ENCODE measurements at places on chromosomes 13 and 19.
A peak's percentile ranks its signal among the peaks of the same experiment; 100 is the strongest.

- no peak for DNase-seq
Observed at GRCh38 chr13:24625870-24626849, 54.0 kb upstream of the ATP12A start.

DNA sequence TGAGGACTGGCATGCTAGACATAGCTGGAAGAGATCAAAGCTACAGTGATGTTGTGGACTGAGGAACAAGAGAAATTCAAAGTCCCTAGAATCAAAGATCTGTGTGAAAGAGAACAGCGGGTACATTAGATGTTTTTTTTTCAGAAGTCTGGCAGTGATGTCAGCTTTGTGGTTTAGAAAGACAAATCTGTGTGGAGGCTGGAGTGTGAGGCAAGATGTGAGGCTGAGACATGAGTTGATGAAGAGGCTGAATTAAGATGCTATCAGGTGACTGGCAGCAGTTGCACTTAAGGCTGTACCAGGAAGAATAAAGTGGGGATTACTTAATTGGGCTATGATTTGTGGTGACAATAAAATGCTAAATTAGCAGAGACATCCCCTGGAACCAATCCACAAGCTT is 46.5 kb downstream of the DNAJC3 start:
- DNase-seq: no peak

DNA sequence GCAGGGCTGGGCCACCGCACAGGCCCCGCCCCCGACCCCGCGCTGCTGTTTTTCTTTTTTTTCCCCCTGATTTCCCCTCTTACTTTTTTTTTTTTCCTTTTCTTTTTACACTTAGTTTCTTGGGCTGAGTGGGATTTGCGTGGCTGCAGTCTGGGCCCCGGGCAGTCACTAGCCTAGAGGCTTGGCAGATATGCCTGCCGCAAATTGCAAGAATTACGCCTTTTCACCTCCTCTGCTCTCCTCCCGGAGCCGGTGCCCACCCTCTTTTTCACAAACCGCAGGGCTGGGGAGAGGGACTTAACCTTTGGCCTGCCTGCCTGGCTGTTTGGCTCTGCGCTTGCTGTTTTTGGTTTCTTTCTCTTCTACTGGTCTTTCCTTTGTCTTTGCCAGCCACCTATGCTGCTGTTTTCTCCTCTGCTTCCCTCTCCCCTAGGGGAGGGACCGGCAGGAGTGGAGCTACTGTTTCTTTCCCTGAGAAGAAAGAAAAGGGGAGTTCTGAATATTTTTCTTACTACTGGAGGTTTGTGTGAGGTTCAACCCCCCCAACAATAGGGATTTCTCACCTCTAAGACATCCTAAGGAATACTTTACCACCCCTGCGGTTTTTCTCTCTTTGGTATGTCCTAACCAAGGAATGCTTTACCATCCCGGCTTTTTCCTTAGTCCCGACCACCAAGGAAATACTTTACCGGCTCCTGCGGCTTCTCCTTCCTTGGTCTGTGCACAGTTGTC is 11.0 kb downstream of the ZNF552 start:
- DNase-seq: no peak

GRCh38 chr19:6278740-6279619 is 795 bp downstream of the MLLT1 start:
- no peak for DNase-seq

- no peak for DNase-seq
Observed at GRCh38 chr19:7391218-7391670, 42.5 kb downstream of the ARHGEF18 start.

DNA sequence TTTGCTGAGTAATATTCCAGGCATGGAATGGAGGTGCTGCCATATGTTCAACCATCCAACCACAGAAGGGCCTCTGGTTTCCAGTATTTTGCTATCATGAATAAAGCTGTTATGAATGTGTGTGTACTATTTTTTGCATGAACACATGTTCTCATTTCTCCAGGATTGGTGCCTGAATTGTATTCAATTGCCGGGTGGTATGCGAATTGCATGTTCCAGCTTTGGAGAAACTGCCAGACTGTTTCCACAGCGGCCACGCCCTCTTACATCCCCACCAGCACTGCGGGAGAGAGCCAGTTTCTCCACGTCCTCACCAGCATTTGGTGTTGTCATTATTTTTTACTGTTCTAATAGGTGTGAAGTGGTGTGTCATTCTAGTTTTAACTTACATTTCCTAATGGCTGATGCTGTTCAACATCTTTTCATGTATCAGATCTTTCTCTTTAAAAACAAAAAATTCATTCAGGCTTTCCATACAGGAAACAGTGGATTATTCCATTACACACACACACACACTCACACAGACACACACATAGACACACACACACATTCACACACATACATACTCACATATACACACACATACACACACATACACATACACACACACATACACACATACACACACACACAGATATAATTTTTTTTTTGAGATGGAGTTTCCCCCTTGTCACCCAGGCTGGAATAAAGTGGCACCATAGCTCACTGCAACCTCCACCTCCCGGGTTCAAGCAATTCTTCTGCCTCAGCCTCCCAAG is 154.1 kb downstream of the PTPRS start:
- DNase-seq: no peak

- DNase-seq: no peak
Observed at GRCh38 chr19:32813862-32814425, 55.6 kb downstream of the SLC7A9 start.

DNA sequence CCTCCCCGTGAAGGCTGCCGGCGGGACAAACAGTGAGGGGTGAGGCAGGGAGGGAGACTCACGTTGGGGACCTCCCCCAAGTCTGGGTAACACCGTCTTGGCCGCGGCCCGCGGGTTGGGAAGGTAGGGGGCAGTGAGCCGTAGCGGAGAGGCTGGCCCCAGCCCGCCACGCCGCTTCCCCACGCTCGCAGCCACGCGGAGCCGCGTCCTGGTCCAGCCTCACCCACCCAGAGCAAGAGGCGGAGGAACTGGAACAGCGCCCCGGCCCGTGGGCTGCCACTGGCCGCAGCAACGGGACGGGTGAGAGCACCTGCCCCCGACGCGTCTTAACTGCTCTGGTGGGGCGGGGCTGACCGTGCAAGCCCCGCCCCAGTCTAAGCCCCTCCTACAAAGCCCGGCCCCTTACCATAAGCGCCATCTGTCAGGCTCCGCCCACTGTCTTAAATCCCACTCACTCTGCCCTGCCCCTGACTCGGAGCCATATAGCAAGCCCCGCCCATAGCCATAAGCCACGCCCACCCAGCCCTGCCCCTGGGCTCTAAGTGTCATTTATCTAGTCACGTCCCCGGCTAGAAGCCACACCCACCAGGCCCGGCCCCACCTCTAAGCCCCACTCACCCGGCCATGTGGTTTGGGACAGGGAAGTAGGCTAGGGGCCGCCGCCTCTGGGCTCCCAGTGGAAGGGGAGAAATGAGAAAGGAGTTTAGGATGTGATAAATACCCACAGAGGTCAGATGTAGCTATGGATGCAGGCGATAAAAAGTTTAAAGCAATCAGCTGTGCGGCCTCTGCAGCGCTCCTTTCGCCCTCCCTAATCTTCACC is 2.1 kb upstream of the CCL25 start:
- DNase-seq: peak; percentile 95

- DNase-seq: no peak
Observed at GRCh38 chr19:40238775-40239174, 12.3 kb upstream of the CCNP start.

GRCh38 chr19:45097776-45098520 is 5.0 kb downstream of the PPP1R37 start:
- no peak for DNase-seq

- DNase-seq: no peak
Observed at GRCh38 chr19:40658031-40658430, 32.4 kb downstream of the NUMBL start.

DNA sequence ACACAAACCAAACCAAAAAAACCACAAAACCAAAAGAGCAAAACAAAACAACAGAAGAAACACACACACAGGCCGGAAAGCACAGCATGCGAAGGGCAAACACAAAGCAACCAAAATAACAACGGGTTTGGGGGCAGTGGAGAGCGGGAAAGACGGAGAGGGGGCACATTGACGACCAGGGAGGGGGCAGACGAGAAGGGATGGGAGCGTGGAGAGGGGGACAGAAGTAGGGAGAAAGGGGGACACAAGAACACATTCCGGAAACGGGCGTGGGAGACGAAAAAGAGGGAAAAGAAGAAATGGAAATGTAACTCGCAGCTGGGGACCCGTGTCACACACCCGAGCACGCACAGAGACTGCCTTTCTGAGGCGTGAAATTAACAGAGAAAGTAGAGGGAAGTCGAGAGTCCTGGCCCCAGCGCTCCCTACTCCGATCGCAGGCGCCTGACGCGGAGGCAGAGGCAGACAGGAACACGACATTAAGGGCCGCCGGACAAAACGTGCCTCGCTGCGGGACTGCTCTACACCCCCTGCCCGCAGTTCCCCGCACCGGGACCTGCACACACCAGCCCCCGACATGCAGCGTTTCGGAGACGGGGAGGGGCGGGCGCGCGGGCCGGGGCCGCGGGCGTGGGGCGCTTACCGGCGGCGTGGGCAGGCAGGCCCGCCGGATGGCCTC is 652 bp downstream of the POU4F1 start:
- no peak for DNase-seq

DNA sequence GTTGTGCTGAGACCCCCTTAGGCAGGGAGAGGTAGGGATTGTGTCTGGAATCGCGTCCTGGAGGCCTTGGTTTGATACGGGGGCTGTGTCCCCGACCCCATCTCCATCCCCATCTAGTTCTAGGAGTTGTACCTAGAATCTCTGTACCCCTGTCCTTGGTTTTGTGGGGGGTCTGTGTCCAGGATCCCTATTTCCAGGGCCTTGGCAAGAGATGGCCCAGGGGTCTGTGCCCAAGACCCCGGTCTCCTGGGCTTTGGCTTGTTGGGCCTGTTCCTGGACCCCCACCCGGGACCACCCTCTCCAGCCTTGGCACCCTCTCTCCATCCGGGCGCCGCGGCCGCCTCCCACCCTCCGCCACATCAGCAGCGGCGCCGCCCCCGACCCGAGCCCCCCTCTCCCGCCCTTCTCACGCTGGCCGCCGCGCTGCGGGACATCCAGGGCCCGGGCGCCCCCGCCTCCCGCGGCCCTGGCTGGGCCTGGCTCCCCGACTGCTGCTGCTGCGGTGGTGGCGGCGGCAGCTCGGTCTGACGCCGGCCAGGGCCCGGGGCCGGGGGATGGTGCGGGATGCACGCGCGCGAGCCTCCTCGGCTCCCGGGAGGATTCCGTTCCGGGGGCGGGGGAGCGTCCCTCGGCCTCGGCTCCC is at the start of gene NUMBL:
NUMBL (minus strand) TSS at position 602 of the 643 bp plus-strand sequence; CDS start at position 434, 168 bp downstream.
- DNase-seq: no peak

DNA sequence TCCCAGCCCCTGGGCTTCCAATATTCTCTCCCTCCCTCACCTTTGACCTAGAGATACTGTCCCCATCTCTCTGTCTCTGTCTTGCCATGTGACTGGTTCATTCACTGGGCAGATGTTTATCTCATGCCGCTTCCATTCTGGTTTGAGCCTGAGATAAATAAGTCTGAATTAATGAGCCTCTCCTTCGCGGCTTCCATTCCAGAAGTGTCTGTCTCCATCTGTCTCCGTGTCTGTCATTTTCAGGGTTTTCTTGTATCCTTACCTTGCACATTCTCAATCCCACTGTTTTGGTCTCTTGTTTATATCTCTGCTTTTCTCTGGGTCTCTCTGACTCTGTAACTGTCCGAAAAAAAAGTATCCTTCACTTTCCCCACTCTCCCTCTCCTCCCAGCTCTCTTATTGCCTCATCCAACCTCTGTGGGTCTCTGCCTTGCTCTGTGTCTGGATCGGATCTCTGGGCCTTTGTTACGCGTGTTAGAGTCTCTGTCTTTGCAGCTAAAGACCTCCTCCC is 4.3 kb downstream of the SPHK2 start:
- no peak for DNase-seq

DNA sequence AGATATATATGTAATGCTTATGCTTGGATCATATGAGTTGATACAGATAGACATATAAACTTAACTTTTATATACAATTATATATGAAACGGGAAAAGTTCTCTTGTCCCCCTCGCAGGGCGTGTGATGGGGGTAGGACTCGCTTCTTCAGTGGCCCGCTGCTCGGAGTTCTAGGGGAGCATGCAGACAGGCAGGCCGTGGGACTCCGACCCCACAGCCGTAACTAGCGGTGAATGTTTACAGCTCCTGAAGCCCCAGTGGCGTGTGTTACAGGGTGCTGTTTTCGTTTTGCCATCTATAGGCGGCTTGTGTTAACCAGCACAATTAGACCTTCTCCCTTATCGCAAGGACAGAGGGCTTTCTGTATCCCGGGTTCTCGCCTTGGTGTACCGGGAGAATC is 1899.8 kb downstream of the PCDH9 start:
- no peak for DNase-seq

DNA sequence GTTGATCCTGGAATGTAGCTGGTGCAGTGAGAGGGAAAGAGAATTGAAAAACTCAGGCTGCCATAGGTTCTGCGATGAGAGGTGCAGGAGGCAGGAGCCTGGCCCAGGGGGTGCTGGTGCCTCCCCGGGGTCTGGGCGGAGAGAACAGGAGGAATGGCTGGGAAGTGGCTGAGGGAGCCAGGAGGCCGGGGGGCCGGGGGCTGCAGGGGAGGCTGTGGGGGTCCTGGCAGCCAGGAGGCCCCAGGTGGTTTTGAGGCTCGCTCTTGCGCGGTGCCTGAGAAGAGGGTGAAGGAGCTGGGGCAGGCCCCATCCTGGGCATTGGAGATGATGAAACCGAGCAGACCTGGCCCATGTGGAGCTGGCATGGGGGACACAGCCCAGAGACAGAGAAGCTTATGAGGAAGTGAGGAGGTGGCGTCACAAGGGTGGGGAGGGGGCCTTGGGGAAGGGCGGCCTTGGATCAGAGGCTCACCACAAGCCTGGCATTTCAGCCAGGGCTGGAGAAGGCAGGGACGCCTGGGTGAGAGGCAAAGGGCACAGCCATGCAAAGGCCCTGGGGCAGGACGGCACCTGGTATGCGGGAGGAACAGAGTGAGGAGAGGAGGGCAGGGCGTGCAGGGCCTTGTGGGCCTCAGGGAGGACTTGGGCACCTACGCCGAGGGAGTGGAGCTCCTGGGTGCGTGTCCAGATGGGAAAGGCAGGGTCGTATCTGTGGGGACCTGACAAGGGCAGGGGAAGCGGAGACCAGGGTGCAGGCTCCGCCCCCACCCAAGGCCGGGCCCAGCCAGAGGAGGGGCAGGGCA is 1.3 kb upstream of the TEKTIP1 start:
- DNase-seq: no peak

- no peak for DNase-seq
Observed at GRCh38 chr19:10454267-10454666, 33.9 kb downstream of the PDE4A start.

- DNase-seq: no peak
Observed at GRCh38 chr13:53264751-53265385, 236.3 kb downstream of the OLFM4 start.

GRCh38 chr13:113383089-113383488 is 19.2 kb upstream of the GRTP1 start:
- DNase-seq: no peak

GRCh38 chr13:49733181-49733951 is 42.1 kb upstream of the EBPL start:
- DNase-seq: no peak

- DNase-seq: no peak
Observed at GRCh38 chr13:90773681-90774080, 573.8 kb upstream of the MIR17HG start.

- DNase-seq: no peak
Observed at GRCh38 chr19:3513229-3514140, 7.4 kb downstream of the FZR1 start.
